ENCODE measurements at places on chromosomes 5 and 9.

- no peak for DNase-seq
Measured at GRCh38 chr9:25602400-25603044, 75.7 kb downstream of the TUSC1 start.

- no peak for DNase-seq
Measured at GRCh38 chr9:13860019-13860418, 453.9 kb downstream of the NFIB start.

- DNase-seq, result no peak
Measured at GRCh38 chr9:92718086-92719001, 46.3 kb downstream of the BICD2 start.

DNA sequence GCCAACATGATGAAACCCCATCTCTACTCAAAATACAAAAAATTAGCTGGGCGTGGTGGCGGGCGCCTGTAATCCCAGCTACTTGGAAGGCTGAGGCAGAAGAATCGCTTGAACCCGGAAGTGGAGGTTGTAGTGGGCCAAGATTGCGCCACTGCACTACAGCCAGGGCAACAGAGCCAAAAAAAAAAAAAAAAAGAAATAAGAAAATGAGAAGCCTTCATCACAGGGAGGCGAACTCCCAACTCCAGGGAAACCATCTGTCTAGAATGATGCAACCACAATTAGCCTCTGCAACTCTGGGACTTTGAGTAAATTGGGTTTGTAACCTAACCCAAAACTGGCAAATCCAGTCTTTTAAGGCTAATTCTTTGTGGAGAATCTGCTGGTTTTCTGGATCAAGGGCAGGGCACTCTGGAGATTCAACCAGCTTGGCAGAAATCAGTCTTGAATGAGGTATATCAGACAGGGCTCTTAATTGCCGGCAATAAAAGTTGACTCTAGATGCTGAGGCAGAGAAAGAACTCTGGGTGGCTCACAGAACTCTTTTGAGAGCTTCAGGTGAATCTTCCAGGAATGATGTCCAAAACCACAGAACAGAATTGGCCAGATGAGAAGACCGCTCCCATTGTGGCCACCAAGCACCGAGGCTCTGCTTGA lies 9.9 kb downstream of the S100Z start:
- DNase-seq, result no peak

- no peak for DNase-seq
Measured at GRCh38 chr5:10439692-10440091, 2.0 kb upstream of the ROPN1L start.

DNA sequence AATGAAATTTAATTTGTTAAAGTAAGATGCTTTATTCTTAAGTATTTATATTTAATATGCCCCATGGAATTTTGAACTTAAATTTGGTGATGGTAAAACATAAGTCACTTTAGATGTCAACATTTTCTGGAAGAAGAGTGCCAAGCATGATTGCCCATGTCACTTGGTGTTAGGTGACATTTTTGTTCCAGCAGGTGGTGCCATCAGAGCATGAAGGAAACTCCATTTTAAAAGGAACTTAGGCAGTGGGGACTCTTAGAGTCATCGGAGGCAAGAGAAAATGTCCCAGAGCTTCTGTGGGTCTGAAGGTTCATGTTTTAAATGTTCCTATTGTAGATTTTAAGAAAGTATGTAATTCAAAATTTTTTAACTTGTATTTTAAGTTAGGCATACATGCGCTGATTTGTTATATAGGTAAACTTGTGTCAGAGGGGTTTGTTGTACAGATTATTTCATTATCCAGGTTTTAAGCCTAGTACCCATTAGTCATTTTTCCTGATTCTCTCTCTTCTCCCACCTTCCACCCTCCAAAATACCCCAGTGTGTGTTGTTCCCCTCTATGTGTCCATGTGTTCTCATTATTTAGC lies 789.3 kb downstream of the SEMA5A start:
- no peak for DNase-seq

- no peak for DNase-seq
Measured at GRCh38 chr5:142317173-142317572, 7.6 kb downstream of the SPRY4 start.

DNA sequence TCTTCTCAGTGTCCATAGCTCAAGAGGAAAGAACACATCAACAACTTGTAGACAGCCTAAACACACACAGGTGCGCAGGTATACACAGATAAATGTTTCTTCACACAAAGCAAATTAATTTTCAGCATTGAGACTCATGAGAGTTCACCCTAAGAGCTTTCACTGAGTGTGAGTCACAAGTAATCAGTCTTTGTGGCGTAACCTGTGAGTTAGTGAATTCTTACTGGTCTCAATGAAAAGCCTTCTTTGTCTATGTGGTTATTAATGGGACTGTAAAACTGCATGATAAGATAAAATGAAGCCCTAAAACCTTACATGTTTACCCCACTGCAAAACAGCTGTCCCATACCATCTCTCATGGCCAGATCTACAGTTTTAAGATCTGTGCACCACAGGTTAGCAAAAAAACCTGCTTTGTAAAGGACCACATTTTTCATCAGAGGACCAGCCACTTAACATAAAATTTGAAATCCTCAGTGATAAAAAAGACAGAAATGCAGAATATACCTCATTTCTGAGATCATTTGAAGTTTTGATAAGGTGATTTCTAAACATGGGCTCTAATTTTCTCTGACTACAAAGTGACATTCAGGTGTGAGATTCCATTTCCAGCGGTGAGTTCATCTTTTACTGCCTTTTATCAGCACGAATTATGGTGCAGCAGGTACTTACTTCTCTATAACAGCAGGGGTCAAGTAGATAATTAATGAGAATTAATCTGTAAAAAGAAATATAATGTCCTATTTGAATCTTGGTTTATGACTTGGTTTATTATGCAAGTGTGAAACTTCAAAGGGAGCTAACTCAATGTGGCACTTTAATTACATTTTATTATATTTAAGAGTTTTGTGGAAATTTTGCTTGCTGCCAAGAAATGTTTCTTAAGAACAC lies 335.7 kb upstream of the PIK3R1 start:
- DNase-seq, result no peak

DNA sequence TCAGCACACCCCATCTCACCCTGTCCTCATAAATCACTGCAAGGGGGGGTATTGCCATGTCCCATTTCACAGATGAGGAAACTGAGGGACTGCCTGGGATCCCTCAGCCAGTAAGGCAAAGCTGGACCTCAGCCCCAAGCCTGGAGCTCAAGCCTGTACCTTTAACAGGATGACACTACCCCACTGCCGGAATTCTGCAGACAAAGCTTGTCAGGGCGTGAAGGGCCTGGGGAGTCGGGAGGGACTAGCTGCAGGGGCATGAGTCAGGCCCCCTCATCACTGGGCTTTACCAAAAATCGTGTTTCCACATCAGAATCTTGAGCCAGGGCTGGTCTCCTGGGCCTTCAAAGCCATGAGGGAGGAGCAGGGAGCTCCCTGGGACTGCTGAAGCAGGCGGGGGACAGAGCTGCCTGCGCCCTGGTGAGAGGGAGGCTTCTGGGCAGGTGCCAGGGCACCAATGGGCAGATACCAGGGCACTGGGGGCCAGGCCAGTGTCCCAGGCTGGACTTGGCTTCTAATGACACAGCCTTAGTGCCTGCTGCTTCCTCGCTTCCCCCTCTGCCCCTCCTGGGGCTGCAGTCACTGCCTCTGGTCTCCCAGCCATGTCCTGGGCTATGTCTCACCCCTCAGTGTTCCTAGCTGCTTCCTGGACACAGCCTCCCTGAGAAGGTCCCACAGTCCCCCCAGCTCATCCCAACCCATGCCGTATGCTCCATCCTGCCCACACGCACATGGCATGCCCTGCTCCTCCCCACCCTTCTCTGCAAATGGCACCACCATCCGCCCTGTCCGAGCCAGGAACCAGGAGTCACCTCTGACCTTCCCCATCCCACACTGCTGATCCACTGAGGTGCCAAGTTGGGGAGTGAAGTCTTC lies 80.7 kb downstream of the LMX1B start:
- DNase-seq, result no peak

GRCh38 chr5:106874974-106875373 lies 795.8 kb downstream of the EFNA5 start:
- DNase-seq, result no peak

DNA sequence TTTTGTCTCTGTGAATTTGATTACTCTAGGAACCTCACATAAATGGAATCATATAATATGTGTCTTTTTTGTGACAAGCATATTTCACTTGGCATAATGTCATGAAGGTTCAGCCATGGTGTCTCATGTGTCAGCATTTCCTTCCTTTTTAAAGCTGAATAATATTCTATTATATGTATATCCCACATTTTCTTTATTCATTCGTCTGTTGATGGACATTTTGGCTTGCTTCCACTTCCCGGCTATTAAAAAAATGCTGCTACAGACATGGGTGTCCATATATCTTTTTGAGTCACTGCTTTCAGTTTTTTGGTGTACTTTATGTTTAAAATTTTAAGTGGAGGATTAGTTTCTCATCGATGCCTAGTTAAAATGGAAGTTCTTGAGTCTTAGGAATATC lies 59.8 kb upstream of the C5orf63 start:
- DNase-seq, result no peak
